ENCODE measurements at places on chromosomes 12 and 14. TPM values are rescaled to one million over a fixed set of nuclear protein-coding genes. Genes with fewer than 3 reads are reported as not detected.

- no peak for DNase-seq
Observed at GRCh38 chr12:67937822-67938221, 51.4 kb upstream of the IFNG-AS1 start.

DNA sequence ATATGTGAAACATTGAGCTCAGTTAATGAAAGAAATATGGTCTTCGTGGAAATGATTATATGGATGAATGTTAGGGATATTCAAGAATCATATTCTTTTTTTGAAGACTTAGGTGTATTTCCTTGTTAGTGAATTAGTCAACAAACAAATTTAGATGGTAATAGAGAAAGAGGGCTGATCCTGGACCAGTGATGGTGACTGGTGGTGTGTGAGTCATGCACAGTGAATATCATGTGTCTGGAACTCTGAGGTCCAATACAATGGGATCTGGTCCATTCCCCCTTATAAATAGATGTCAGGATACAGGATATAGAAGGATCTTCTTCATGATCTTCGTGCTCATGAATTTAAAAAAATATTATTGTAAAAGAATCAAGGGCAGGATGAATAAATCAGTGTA lies 64.4 kb upstream of the RTL1 start:
- DNase-seq, result peak; percentile 19

- peak; percentile 50 for DNase-seq
Observed at GRCh38 chr12:119060847-119061796, 79.8 kb downstream of the SRRM4 start.

The ITGB7 gene
- total RNA-seq, result 0.32 TPM

The KITLG gene
- 29.3 TPM for total RNA-seq

GRCh38 chr14:35043046-35043445 lies 3.0 kb upstream of the FAM177A1 start:
- DNase-seq, result no peak

The FSCB gene
- total RNA-seq, result not detected

Measured in myocyte (in vitro differentiated cells).